ENCODE measurements at places on chromosomes 3 and 15.

DNA sequence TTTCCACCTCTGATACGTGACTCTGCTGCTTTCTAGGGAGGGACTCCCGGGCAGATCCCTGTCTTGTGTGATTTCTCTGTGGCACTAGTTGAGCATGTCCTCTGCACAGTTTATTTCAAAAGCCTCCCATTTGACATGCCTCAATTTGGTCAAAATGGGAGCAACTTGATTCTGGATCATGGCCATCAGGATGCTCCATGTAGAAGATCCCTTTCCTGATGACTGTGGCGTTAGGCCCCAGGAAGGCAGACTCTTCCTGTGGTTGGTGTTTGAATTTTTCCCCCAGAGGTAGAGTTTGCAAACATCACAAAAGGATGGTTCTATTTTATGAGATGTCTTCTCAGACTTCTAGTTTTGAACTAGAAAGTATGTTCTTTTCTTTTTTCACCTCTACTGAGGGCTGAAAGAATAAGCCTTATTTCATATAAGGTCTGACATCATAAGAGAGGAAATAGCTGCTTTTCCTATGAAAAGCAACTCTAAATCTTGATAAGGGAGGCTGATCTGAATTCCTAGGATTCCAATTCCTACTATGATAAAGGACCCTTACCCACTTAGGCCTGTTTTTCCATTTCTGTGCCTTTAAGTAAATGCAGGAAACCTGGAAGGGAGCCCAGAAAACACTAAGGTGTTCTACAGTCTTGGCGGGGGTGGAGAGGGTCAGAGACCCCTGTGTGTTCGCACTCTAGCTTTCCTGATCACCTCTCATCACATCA lies 243.8 kb upstream of the CHRM5 start:
- no peak for DNase-seq

DNA sequence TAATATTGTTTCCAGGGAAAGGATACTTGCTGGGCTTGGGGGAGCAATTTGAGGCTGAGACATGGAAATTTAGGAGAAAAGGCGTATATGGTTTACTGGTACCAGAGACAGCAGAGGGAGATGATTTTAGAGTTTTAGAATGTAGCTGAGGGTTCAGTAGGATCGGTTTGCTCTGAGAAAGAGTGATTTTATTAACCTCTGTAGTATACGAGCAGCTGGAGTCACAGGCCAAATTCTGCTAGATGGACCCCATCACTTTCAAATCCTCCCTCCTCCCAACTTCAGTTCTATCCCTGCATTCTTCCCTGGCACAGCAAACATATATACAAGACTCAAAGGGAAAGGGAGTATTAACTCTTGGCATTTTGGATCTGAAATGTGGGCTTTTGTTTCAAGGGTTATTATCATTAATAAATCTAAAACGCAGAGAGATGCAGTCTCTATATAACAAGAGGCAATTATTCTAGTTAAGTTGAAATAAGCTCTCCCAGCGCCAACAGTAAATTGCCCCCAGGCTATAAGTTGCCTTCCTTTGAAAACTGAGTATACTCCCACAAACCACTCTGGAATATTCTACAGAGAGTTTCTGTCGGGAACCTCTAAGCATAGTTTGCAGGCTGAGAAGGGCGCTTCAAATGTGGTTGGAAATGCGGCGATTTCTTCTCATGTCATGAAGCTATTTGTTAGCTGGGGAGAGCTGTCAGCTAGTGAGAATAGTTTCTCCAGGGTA lies 5.4 kb downstream of the CRABP1 start:
- DNase-seq: no peak

GRCh38 chr3:64992530-64993285 lies 304.9 kb upstream of the ADAMTS9 start:
- DNase-seq: no peak

DNA sequence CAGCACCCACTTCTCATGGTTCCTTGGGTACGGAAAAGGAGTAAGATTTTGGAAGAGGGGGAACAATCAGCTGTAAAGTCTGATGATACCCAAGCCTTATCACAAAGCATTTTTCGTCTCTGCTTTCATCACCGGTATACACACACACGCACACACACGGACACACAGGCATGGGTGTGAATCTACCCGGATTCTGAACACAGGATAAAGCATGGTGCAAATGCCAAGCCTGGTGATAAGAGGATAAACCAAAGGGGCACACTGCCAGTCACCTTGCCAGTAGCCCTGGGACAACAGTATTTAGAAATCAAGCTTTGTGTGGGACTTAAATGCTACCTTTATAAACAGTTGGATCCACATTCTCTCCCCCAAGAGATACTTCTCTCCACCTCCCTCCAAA lies 22.2 kb downstream of the FAM174B start:
- DNase-seq: no peak

GRCh38 chr3:122680475-122681283 lies at the start of gene PARP14:
TSS of gene PARP14 (plus strand) at chr3:122680839. CDS start at chr3:122680884, 45 bp downstream.
- DNase-seq: peak; percentile 44

- DNase-seq: no peak
Measured at GRCh38 chr3:50652709-50653108, 22.0 kb upstream of the DOCK3 start.

DNA sequence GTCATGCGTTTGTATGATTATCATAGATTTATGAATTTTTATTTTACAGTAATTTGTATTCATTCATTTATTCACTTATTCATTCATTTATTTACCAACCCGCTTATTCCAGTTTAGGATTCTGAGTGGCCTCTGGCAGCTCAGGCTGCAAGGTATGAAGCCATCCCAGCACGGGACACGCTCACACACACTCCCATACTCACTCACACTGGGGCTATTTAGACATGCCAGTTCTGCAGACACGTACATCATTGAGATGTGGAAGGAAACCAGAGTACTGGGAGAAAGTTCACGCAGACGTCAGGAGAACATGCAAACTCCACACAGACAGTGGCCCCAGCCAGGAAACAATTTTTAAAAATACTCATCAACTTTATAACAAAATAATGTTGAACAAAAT lies 5.1 kb downstream of the CDIN1 start:
- DNase-seq: no peak

- DNase-seq: no peak
Measured at GRCh38 chr3:72973031-72973723, 23.4 kb upstream of the PPP4R2 start.

- no peak for DNase-seq
Measured at GRCh38 chr3:141399200-141399599, 30.9 kb downstream of the ZBTB38 start.

- DNase-seq: no peak
Measured at GRCh38 chr3:61821823-61822251, 260.5 kb downstream of the PTPRG start.

GRCh38 chr15:69974321-69974720 lies 123.4 kb downstream of the TLE3 start:
- no peak for DNase-seq

GRCh38 chr3:25547103-25547502 lies 117.6 kb downstream of the TOP2B start:
- DNase-seq: no peak

DNA sequence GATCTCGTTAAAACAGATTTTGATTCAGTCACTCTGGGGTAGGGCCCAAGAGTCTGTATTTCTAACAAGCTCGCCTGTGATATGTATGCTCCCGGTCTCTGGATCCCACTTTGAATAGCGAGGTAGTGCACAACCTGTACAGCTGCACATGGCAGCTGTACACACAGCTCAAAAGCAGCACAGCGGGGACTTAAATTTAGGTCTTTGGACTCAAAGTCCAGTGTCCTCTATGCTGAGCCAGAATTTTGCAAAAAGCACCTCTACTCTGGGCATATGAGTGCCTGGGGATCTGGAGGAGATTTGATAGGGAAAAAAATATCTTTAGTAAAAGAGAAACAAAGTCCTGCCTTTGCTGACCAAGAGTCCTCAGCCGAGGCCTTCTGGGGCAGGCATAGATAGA lies 83.1 kb downstream of the HMG20A start:
- DNase-seq: no peak

DNA sequence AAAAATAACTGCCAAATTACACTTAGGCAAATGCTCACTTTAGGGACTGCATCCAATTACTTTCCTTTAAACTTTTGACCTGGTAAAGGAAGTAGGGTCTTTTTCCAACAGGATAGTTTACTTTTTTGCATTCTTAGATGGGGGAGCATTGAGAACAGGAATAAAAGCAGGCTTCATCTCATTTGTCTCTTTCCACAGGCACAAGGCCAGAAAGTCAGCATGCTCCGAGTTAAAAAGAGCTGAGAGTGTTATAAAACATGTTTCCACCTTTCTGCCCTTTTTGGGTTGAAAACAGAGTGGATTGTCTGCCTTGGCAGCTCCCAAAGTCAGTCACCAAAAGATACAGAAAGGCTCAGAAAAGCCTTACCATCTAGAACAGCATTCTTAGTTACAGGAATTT lies 404.9 kb upstream of the ALCAM start:
- no peak for DNase-seq

DNA sequence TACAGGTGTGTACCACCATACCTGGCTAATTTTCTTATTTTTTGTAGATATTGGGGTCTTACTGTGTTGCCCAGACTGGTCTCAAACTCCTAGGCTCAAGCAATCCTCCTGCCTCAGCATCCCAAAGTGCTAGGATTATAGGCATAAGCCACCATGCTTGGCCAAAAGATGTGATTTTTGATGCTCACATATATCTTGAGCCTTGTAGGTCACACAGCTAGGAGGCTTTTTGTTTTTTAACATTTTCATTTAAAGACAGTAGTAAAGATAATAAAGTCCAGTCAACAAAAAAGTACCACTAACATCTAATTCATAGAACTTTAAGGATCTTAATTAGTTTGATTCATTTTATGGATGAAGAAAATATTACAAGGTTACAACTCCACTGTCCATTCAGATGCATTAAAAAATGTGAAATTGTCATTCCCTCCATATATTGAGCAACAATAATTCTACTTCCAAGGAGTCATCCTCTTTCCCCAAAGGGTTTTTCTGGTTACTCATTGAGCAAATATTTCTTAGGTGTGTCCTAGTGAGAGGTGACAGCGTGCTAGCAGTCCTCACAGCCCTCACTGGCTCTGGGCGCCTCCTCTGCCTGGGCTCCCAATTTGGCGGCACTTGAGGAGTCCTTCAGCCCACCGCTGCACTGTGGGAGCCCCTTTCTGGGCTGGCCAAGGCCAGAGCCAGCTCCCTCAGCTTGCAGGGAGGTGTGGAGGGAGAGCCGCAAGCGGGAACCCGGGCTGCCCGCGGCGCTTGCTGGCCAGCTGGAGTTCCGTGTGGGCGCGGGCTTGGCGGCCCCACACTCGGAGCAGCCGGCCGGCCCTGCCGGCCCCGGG lies 8.3 kb upstream of the TASOR start:
- DNase-seq: no peak

GRCh38 chr15:82774496-82774895 lies 31.4 kb downstream of the FSD2 start:
- no peak for DNase-seq

- no peak for DNase-seq
Measured at GRCh38 chr3:197219619-197220018, 78.8 kb downstream of the DLG1 start.

GRCh38 chr3:119359476-119360326 lies 65.5 kb downstream of the ARHGAP31 start:
- no peak for DNase-seq

DNA sequence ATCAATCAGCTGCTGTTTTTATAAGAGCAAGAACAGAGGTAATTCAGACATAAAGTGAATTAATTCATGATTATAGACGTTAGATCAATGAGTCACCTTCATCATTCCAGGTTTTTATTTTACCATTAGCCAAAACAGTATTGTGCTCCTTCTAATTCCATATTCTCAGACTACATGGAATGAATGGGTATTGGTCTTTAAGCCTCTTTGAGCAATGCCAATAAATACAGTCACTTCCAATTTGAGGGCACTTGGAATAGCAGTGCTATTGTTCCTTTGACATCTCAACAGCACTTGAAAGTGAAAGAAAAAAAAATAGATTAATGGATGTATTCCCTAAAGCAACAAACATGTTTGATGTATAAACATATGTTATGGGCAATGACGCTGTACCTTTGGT lies 830.9 kb upstream of the CFAP20DC start:
- DNase-seq: no peak

DNA sequence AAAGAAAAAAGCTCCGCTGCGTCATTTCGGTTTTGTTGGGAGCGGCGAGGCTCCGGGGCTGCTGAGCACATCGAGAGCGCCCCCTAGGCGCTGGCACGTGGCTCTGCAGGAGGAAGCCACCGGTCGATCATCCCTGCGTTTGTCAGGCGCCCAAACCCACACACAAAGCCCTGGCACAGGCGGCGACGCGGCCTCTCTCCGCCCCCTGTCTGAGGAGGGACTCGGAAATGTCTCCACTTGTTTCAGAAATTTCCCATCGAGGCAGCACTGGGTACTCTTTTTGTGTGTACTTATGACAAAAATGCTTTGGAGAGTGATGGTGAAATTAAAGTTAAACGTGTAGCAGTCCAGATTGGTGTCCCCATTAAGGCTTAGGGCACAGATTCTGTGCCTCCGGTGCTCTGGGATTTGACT lies 407.3 kb upstream of the ONECUT1 start:
- no peak for DNase-seq

GRCh38 chr3:182782149-182782548 lies 11.2 kb upstream of the ATP11B start:
- DNase-seq: no peak

- no peak for DNase-seq
Measured at GRCh38 chr15:79031201-79031600, 59.4 kb downstream of the RASGRF1 start.

- DNase-seq: no peak
Measured at GRCh38 chr3:188938999-188939398, 232.8 kb upstream of the TPRG1 start.

DNA sequence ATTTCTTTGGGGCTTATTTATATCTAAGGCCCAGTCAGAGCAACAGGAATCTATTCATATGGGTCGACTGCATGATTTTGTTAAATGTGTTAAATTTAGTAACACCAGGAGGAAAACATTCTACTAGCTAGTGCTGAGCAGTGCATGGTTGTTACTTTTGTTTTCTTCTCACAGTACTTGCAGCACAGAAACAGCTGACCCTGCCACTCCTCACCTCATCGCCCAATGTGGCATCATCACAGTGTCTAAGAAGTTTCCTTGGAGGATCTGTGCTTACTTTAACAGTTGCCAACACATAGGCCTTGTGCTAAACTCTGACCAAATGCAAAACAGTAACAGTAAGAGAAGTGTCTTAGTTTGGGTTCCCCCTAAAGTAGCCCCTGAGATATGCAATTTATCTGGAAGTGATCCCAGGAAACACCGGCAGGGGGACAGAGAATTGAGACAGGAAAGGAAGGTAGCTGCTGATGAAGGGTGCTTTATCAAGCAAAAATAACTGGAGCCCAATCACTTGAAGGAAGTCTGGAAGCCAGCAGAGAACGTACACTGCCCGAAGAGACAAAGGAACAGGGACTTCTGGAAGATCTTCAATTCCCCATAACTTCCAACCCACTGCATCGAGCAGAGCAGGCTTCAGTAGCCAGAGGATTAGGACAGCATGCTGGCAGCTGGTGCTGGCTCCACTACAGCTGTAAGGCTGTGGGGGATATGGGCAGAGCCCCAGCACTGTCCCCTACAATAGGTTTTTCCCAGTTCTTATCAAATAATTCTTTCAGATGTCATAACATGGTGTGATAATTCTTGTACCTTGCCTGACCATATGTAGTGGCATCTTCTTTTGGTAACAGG lies 36.0 kb upstream of the ULK4 start:
- DNase-seq: no peak

All from activated naive CD4-positive, alpha-beta T cell (primary cell).